ENCODE measurements at places on chromosomes 4 and X.
A peak's percentile ranks its signal among the peaks of the same experiment; 100 is the strongest.

DNA sequence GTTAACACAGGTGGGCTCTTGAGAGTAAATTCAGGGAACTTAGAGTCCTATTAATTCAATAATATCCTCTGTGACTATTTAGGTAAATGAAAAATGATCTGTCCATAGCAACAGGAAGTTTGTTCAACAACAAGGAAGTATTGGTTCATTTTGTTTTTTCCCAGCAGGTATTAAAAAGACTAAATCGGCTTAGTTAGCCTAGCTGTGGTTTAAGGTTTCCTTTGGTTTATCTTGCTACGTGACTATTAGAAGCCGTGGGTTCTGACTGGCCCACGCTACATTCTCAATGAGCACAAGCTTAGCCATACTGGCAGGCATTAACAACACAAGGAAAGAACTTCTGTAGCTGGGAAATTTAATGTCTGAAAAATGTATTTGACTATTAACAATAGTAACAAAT, 168.8 kb upstream of the HS3ST1 start:
- no peak for DNase-seq

- DNase-seq: no peak
These were observed 40.6 kb downstream of the FAM149A start for GRCh38 chr4:186144946-186145569.

- no peak for DNase-seq
These were observed 711.8 kb upstream of the FAM241A start for GRCh38 chr4:111433441-111433840.

DNA sequence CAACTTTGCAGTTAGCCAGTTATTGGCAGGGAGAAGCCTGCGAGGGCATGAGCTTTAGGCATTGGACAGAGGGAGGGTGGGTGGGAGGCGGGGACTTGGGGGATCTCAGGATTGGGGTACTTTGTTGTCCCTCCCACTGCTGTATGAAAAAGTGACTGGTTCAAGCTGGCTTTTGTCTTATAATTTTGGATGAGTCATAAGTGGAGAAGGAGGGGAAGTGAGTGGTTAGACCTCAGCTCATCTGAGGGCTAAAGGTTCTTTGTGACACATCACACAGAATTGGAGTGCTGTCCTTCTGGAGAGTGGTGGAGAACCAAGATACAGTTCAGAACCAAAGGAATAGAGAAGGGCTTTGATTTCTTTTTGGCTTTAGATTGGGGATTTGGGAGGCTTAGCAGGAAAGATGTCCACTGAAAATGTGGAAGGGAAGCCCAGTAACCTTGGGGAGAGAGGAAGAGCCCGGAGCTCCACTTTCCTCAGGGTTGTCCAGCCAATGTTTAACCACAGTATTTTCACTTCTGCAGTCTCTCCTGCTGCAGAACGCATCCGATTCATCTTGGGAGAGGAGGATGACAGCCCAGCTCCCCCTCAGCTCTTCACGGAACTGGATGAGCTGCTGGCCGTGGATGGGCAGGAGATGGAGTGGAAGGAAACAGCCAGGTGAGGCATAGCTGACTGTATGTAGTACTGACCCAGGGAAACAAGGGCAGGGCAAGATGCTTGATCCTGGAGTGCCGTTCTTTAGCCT, at the start of gene SLC4A4:
TSS of gene SLC4A4 (plus strand) at position 175 of the 748 bp plus-strand sequence.
- no peak for DNase-seq

DNA sequence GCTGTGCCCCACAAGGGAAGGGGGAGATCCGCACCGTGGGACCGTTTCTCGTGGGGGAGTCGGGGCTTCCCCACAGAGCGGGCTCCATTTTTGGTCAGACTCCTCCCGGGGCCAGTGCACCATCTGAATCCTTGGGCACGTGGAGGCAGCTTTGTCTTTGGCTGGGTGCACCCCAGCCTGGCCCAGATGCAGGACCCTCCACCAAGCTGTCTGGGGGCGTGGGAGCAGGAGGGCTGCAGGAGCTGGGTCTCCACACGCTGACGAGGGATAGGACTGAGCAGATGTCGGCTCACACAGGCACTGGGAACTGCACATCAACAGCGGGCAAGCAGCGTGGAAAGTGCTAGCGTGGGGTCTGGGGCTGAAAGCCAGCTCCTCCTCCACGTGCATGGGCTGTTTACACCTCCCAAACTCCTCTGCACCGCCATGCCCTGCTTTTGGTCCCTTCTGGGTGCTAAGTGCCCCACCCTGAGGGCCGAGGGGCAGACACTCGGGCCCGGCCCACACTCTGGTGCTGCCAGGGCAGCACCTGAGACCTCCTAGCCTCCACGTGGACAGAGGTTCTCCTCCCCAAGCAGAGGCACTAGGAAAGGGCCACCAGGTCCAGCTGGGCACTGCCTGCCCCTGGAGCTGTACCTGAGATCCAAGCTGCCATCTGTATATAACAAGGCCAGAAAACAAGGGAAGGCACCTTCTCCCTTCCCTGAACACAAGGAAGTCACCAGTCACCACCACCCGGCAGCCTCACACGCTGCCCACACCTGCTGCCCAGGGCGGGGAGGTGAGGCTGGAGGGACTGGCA, 13.8 kb downstream of the DGKQ start:
- no peak for DNase-seq

DNA sequence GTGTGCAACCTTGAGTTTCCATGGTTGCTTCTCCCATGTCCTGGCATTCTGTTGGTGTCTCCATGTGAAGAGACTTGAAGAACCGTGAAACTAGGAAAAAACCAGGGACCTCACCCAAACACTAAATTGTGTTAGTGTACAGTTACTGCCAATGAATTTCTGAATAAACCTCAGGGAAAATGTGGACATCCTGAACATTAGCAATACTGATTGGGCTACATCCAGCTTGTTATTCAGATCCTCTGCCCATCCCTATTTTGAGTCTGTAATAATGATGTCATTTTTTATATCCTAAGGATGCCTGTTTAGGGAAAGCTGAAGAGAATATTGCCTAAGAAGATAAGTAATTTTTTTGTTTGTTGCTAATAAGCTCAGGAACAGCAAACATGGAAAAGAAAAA, 262.7 kb downstream of the TMA16 start:
- no peak for DNase-seq

GRCh38 chr4:106210021-106210420, 106.0 kb downstream of the TBCK start:
- DNase-seq: no peak

GRCh38 chrX:67961516-67961915, 417.7 kb downstream of the AR start:
- DNase-seq: no peak

DNA sequence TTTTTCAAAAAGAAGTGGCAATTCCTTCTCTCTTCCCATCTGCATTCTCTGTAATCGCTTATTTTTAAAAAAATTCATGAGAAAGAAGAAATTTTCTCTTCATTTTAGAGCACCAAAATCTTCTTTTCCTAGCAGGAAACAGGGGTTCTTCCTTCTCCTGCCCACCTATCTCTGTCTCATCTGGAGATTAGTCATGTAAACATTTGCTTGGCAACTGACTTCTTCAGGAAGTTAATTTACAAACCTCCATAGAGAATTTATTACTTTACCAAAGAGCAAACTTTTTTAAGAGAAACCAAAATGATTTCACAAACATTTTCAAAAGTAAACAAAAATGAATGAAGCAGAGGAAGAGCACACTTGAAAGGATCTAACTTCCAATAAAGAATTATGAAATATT, 13.5 kb downstream of the TTC29 start:
- DNase-seq: no peak

- DNase-seq: no peak
These were observed 190.4 kb upstream of the TLL1 start for GRCh38 chr4:165682611-165683010.

DNA sequence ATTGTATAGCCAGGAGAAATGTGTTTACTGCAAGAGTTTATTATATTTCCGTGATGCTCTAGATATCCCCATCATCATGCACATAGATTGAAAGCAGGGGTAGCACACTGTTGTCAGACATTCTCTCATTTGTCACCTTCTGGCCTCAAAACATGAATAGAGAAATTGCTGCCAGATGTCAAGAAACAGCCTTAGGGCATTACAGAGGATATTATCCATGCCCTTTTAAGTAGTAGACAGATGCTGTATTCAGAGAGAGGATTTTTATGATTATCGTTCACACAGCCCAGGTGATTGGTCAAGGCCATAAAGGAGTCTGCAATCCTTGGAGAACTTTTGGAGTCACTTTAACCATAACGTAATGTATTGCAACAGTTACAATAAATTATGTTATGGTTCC, 1961.5 kb upstream of the TENM3 start:
- no peak for DNase-seq

DNA sequence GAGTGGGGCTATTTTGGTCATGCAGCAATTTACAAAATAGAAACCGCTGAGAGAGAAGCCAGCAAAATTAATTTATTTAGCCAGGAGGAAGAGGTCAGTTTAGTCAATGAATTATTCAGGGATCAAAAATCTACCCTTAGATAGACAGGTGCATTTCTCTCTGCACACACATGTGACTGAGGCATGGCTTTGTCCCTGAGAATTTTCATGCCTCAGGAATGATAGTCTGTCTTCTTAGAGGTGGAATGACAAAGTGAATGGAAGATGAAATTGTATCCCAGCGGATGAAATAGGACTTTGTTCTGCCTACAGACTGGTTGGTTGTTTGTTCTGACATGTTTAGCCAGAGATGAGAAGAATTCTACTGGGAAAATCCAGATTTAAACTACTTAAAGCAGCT, 46.0 kb downstream of the ANKRD50 start:
- DNase-seq: peak; percentile 30

- no peak for DNase-seq
These were observed 22.1 kb upstream of the SCOC start for GRCh38 chr4:140351093-140352075.

DNA sequence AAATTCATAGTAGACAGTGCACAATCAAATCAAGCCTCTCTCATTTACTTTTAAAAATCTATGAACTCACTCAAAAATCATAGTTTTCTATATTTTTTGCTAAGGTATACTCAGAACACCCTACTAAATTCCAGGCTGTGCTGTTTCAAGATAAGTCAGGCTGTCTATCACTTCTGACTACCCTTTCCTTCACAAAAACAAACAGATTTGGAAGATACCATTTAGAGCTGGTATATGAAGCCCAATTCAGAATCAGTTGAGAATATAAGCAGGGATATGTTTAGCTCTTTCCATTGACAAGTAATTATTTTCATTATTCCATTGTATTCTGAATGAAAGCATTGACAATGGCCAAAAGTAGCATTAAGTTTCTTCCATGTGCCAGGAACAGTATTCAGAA, 53.1 kb downstream of the CXCL1 start:
- DNase-seq: no peak

DNA sequence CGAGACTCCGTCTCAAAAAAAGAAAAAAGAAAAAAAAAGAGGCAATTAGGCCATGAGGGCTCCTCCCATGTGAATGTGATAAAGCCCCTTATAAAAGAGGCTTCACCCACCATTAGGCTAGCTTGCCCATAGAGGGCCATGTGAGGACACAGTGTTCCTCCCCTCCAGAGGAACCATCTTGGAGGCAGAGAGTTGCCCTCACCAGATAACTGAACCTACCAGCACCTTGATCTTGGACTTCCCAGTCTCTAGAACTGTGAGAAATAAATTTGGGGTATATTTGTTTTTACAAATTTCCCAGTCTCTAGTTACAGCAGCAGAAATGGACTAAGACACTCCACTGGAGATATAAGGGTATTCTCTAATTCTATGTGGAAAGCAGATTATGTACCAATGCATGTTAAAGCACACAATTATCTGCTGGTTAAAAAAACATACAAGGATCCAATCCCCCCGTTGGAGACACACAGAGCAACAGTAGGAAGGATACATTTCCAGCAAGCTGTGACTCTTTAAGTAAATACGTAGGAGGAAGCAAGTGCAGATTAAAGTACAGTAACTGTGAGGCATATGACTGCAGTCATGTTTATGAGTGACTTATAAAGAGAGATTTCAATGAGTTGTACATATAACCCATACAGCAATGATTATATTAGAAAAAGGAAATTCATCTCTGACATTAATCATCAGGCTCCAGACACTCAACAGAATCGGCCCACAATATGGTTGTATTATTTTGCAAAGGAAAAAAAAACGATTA, 21.4 kb downstream of the SH3RF1 start:
- DNase-seq: peak; percentile 90

DNA sequence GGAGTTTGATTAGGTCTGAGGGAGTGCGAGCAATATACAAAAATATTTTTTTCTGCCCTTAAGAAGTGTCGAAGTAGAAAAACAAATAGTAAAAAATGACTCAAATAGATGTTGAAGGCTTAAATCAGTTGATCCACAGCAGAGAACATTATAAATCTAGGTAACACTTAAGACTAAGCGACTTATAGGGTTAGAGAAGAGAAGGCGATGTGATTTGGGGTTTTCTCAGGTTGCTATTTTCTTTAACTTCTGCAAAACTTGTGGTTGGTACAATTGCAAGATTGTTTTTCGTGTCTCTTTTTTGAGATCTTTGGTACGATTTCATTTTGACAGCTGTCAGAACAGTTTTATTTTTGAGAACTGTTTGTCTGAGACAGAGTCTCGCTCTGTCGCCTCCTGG, 1479.5 kb downstream of the PCDH7 start:
- DNase-seq: no peak
